Heart left ventricle (tissue), 16 donors: ENCODE measurements at places on chromosomes 7 and 10. TPM values are rescaled to one million over a fixed set of nuclear protein-coding genes. Genes with fewer than 3 reads are reported as not detected.

The FAM20C gene
- polyA plus RNA-seq: 21.0 TPM

The OR13A1 gene
- polyA plus RNA-seq: not detected

The NEURL1 gene
- 0.08 TPM for polyA plus RNA-seq

DNA sequence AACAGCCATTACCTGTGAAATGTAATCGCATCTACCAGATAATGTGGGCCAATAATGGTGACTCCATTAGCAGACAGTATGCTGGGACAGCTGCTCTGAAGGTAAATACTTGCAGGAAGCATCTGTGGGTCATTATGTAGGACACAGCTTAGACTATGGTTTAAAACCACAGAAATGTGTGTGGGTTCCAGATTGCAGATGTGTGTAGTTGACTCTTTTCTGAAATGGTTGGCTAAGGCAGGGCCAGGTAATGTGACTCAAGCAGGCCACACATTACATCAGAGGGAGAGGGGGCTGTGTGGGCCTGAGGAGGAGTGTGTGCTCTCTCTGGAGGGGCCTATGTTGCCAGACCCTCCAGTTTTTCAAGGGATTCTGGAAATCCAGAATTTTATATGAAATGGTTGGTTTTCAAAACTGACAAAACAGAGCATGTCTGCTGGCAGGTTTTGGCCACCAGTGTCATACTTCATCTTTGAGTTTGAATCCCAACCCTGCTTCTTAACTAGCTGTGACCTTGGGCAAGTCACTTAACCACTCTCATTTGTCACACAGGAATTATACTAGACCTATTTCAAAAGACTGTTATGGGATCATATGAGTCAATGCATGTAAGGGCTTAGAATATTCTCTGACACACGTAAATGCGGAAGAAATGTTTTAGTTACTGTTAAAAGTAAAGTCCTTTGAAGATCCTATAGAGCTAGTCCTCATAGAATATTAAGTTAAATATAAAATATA is 64.5 kb downstream of the MCMBP start:
- no peak for DNase-seq

GRCh38 chr10:104387130-104387888 is 33.7 kb downstream of the CFAP58 start:
- DNase-seq: no peak

DNA sequence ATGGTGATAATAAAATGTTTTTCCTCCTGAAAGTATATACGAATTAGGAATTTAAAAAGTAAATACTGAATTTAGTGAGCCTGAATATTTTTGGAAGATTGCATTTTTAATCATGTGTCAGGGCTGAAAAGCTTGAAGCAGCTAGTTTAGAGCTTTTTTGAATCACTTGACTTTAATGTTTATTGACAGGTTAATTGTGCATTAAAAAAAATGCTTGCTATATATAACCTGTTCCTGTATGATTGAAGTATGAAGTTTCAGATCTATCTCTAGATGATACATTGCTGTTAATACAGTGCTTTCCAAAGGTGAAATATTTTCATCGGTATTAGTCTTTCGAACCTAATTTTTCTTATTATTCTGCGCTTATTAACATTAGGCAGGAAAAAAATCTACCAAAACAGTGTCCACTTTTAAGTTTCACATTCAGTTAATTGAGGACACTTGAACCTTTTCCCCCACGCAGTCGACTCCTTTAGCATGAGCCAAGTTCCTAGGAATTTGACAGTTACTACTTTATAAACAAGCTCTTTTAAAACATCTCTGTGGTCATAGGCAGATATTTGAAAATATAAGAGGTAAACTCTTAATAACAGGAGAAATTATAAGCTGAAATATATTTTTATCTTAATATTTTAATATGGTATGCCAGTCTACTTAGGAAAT is 187.1 kb downstream of the MLLT10 start:
- no peak for DNase-seq

GRCh38 chr7:151003572-151003971 is 12.8 kb downstream of the NOS3 start:
- DNase-seq: no peak
